ENCODE measurements at places on chromosomes 2 and 18.

DNA sequence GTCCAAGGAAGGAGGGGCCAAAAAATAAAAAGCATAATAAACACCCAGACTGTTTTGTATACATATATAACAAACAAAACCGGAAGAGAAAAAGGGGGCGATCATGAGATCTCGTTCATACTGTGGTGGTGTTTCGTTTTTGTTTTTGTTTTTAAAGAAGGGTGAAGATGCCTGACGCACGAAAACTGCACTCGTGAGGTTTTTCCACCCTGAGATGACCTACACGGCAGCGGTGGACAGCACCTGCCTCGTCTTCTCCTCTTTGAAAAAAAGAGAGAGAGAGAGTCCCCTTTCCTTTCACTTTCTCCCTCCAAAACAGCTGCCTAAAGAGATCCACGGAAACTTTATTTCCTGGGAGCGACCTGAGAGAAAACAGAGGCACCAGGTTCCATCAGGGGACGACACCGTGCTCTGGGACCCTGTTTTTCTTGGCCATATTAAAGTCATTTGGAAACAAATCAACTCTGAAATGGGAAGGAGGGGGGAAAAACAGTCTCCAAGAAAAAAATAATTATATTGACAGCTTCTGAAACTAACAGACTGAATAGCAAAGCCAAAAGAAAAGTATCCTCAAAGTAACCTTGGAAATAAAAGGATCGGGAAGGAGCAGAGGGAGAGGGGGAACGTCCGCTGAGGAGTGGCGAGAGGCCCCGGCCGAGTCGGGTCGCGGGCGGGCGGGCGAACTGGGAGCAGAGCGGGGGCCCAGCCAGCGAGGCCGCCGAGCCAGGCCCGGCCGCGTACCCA is 3.5 kb downstream of the POU3F3 start:
- peak; percentile 18 for DNase-seq

DNA sequence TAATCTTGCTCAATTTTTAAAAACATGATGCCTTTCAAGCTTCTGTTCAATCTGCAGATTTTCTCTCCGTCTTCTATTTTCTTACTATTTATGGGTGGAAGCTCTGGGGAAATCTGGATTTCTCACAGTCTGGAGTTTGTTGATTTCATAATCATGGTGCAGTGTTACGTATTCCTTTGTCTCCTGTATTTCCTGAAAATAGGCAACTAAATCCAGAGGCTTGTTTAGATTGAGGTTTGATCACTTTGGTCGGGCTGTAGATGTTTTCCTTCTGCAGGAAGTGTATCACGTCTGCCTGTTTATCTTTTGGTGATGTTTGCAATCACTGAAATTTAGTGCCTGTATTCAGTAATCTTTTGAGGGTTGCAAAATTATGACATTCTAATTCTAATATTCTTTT is 487.7 kb downstream of the LRRTM4 start:
- no peak for DNase-seq

DNA sequence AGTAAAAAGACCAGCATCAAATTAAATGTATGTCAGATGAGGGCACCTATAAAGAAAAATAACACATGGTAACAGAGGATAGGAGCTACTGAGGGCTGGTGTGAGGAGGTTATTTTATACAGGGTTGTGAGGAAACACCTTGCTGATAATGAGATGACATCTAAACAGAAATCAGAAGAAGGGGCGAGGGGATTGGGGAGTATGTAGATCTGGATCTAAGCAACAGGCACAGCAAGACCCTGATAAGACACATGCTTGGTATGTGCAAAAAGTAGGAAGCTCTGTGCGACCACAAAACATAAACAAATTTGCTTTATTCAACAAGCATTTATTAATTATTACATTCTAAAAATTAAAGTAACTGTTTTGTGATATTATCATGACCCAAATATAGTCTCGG is 295.4 kb downstream of the ZEB2 start:
- DNase-seq: no peak

- DNase-seq: no peak
These were observed 120.7 kb downstream of the INHBB start for GRCh38 chr2:120466704-120467054.

DNA sequence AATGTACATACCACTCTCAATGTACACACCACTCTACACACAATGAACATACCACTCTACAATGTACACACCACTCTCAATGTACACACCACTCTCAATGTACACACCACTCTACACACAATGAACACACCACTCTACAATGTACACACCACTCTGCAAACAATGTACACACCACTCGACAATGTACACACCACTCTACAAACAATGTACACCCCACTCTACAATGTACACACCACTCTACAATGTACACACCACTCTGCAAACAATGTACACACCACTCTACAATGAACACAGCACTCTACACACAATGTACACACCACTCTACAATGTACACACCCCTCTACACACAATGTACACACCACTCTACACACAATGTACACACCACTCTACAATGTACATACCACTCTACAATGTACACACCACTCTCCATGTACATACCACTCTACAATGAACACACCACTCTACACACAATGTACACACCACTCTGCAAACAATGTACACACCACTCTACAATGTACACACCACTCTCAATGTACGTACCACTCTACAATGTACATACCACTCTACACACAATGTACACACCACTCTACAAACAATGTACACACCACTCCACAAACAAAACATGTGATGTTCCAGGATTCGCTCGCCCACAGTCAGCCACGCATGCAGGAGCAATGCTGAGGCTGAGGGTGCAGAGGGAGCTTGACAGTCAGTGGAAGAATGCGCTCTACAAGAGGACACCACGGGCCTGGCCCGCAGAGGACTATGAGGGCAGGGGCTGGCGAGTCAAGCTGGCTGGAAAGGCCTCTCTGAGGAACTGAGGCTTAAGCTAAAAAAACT is 118.2 kb downstream of the HDAC4 start:
- DNase-seq: no peak

GRCh38 chr2:23385748-23386338 is 864 bp downstream of the KLHL29 start:
- DNase-seq: peak; percentile 51

GRCh38 chr2:166901336-166901735 is 13.1 kb downstream of the XIRP2 start:
- DNase-seq: no peak
